ENCODE measurements at places on chromosomes 16 and 17. TPM values are rescaled to one million over a fixed set of nuclear protein-coding genes. Genes with fewer than 3 reads are reported as not detected.

- DNase-seq = no peak
Observed at GRCh38 chr17:40371261-40371929, 6.9 kb upstream of the GJD3 start.

DNA sequence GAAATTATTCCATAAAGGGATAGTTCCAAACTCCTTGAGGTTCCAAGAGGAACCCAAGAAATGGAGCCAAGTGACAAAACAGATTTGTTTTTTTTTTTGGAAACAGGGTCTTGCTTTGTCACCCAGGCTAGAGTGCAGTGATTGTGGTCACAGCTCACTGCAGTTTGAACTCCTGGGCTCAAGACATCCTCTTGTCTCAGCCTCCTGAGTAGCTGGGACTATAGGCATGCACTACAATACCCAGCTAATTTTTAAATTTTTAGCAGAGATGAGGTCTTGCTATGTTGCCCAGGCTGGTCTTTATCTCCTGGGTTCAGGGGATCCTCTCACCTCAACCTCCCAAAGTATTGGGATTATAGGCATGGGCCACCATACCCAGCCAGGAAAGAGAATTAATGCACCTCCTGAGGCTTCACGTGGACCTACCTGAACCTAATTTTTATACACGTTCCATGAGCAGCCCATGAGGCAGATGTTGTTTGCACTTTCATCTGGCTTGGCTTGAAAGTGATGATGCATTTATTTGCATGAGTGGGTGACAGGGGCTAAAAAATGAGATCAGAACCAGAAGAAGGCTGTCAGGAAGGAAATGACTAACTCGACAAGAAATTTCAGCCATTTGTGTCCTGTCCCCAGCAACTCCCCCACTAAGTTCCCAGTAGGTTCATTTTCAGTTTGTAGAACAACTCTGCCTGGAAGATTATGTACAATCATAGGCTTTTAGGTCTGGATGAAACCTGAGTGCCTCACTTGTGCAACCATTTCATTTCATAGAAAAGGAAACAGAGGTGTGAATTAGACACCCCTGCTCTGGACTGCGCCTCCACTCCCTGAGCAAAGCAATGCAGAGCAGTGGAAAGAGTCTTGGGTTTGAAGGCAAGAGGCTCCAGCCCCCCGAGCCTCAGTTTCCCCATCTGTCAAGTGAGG lies 10.3 kb upstream of the IRF8 start:
- DNase-seq = peak; percentile 22

DNA sequence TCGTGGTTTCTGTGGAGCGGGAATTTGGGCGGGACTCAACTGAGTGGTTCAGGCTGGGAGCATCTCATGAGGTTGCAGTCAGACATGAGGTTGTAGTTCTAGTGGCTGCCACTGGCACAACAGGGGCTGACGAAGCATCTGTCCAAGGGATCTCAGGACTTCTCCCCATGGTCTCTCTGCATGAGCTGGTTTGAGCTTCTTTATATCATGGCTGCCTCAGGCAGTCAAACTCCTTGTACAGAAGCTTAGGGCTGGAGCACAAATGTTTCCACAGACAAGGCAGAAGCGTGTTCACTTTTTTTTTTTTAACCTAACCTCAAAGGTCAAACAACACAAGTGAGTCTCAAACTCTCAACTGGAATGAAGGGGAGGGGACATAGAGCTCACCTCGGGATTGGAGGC lies 243.3 kb downstream of the MSI2 start:
- DNase-seq = peak; percentile 63

GRCh38 chr16:9996221-9996620 lies 186.0 kb downstream of the GRIN2A start:
- DNase-seq = no peak

GRCh38 chr16:68387301-68387700 lies 61.0 kb downstream of the SMPD3 start:
- DNase-seq = no peak

DNA sequence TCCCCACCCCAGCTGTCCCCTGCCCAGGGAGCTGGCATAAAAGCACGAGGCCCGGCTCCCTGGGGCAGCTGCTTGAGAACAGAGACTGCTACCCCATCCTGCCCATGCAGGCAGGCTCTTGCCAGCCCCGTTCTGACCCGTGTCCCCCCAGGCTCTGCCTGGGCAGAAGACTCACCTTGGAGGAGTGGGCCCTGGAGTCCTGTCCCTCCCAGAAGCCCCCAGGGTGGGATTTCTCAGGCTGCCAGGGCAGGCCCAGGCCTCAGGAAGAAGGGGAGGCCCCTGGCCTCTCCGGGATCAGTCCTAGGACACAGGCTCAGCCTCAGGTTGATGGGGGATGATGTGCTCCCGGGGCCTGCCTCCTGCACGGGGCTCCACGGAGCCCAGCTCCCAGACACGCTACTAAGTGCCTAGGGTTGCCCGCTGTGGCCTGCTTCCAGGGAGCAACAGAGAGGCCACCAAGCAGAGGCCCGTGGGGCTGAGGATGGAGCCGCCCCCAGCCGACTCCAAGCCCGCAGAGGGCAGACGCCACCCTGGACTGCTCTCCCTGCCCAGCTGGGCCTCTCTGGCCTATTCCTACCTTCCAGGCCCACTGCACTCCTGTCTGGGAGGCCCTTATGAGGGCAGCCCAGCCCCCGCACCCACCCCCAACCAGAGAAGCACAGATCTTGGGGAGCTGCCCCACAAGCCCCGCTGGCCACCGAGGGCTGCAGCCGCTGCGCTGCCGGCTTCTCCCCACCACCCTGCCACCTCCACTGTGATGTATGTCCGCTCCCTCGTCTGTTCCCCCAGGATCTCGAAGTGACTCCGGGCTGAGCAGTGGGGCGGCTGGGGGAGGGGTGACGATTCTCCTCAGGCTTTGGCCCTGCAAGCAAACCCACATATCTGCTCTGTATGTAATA lies 1.7 kb downstream of the NME3 start:
- no peak for DNase-seq

DNA sequence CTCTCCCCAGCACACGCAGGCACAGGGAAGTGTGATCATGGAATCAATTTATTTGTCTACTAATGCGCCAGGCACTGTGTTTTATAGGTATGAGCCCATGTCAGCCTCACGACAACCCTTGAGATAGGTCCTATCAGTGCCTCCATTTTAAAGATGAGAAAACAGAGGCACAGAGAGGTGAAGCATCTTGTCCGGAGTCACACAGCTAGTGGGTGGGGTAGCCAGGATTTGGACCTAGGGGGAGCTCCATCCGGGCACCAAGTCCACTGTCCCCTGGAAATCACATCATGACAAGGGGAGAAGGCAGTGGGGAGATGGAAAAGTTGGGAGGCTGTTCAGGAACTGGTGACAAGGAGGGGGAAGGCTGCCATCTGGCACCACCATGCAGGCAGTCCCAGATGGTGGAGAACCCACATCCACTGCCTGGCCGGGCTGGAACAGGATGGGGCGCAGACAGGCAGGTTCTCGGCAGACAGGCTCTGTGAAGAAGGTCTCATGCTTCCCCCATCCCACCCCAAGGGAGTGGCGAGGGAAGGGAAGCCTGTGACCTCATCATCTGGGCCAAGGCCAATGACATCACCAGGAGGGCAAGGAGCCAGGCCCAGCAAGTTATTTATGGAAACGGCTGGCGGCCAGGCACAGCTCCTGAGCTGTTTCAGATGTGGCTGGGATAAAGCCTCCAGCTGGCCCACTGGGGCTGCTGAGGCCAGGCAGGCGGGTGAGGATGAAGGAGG lies 126.0 kb upstream of the SDK2 start:
- DNase-seq = peak; percentile 84

- no peak for DNase-seq
Observed at GRCh38 chr16:57518520-57518919, 17.9 kb downstream of the CCDC102A start.

DNA sequence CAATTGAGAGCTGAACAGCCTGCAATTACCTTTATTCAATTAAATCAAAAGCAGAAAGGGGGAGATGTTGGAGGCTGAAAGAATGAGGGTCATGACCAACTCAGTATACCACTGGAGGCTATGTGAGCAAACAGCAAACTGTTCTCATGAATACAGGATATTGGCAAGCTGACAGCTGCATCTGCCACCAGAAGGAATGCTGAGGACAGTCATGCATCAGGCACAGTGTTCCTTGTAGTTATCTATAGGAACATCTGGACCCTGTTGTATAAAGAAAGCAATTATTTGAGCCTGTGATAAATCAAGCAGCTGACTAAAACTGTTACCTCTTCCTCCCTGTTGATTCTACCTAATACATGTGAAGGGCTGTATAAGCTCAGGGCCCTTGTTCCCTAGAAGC lies 2064.6 kb downstream of the TP53TG3F start:
- no peak for DNase-seq

DNA sequence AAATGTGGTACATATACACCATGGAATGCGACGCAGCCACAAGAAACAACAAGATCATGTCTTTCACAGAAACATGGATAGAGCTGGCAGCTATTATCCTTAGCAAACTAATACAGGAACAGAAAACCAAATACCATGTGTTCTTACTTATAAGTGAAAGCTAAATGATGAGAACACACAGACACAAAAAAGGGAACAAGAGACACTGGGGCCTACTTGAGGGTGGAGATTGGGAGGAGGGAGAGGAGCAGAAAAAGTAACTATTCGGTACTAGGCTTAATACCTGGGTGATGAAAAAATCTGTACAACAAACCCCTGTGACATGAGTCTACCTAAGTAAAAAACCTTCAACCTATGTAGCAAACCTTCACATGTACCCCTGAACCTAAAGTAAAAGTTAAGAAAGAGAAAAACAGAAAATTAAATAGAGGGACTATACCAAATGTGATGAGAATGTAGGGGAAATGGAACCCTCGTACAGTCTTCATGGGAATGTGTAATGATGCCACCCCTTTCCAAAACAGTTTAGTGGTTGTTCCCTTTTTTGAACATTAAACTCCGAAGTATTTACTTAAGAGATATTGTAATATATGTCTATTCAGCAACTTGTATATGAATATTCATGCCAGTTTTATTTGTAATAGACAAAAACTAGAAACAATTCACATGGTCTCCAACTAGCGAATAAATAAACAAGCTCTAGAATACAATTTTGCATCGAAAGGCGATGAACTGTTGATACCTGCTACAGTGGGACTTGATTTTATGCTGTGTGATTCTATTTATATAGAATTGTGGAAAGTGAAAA lies 33.9 kb downstream of the AHSP start:
- no peak for DNase-seq

DNA sequence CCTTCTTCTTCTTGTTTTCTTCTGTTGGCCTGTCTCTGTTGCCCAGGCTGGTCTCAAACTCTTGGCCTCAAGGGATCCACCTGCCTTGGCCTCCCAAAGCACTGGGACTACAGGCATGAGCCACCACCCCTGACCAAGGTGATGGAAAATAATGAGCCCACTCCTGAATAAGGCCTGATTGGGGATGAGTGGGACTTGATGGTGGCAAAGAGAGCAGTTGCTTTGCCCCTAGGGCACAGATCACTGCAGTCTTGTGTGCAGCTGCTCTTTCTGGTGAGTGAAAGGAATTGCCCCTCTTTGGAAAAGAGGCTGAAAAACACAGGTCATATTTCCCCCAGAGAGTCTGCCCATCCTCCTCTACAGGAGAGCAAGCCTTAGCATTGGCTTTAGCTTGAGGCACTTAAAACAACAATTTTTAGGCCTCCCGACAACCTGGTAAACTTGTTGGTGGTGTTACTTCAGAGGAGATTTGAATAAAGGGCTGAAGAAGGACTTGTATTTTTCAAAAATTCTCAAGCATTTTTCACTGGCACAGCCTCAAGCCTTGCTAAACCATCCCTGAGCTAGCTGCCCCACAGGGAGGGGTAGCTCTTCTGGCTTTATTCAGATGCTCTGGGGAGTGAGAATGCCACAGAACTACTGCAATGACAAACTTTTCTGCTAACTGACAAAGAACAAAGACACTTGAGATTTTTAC lies 6.1 kb upstream of the PDP2 start:
- DNase-seq = peak; percentile 68

DNA sequence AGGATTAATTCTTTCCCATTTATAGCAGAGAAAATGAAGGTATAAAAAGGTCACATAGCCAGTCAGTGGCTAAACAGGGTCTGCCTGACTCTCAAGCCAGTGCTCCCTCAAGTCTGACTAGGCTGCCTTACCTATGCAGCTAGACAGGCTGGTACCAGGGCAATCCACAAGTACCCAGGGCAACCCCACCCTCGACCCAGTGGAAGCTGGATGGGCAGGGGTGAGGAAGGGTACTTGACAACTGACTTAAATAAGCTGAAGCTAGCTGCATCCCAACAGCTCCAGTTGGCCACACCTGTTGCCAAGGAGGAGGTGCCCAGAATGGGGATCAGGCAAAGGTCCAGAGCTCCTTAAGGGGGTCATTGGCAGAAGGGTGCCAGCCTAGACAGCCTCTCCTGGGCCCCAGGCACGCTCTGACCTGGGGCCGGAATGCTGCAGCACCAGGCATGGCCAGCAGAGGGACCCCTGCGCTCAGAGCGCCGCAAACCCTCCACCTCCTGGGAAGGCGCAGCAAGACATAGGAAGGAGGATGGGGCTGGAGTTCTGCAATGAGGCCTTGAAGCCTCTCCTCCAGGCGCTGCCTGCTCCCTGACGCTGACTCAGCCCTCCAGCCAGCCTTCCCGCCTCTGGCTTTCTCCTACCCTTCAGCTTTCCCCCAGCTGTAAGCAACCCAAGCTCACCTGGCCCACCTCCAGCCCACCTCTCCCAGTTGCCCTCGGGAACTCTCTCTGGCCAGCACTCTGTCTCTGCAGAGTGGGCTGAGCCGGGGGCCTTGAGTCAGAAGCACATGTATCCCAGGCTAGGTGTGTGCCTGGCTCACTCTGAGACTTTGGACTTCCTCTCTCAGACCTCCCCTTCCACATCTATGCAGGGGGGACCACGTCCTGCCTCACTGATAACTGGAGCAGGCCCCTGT lies 28.8 kb downstream of the MPP2 start:
- DNase-seq = peak; percentile 83

DNA sequence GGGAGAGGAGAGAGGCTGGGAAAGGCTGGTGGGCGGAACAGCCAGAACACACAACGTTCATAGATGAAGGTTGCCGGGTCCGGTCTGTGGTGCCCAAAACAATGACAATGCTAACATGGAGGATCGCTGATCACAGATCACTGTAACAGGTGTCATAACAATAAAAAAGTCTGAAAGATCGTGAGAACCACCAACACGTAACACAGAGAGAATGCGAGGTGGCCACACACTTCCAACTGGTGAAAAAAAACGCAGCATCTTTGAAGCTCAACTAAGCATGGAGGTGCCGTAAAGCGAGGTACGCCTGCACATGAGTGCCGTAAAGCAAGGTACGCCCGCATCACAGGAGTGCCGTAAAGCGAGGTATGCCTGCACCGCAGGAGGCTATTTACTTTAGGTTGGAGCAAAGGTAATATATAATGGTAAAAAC lies 42.3 kb downstream of the ABR start:
- DNase-seq = peak; percentile 31

GRCh38 chr16:55042556-55043432 lies 112.1 kb downstream of the IRX5 start:
- no peak for DNase-seq

- DNase-seq = no peak
Observed at GRCh38 chr17:44216694-44217093, 2.8 kb downstream of the UBTF start.

Gene EPN3
- total RNA-seq = under 0.01 TPM

Gene EVPLL
- total RNA-seq = not detected

Gene CDH1
- under 0.01 TPM for total RNA-seq

Gene CES5A
- total RNA-seq = not detected

Measured in fibroblast of lung (primary cell).